ENCODE measurements at places on chromosomes 4 and X.

- no peak for DNase-seq
Measured at GRCh38 chr4:52574036-52574435, 85.1 kb downstream of the USP46 start.

- no peak for DNase-seq
Measured at GRCh38 chr4:163815776-163816175, 321.3 kb downstream of the TMA16 start.

GRCh38 chr4:120694973-120695372 is 227.6 kb downstream of the PRDM5 start:
- DNase-seq, result no peak

GRCh38 chr4:21450331-21450730 is 498.2 kb downstream of the KCNIP4 start:
- DNase-seq, result no peak

- DNase-seq, result no peak
Measured at GRCh38 chr4:67880866-67881610, 2.8 kb downstream of the TMPRSS11D start.

Measured in stimulated activated CD8-positive, alpha-beta memory T cell treated with anti-CD3 and anti-CD28 coated beads, Interleukin-4, amount 100 ng/mL, for 1 hour (primary cell).